Left lobe of liver (tissue), 2 donors: ENCODE measurements at places on chromosomes 2 and 18. TPM values are rescaled to one million over a fixed set of nuclear protein-coding genes. Genes with fewer than 3 reads are reported as not detected.

DAPL1 gene
- not detected for total RNA-seq

SFTPB gene
- 9.8 TPM for total RNA-seq

DNAJC5G gene
- total RNA-seq: not detected

ST8SIA3 gene
- total RNA-seq: not detected

LCT gene
- not detected for total RNA-seq

RAB6C gene
- total RNA-seq: not detected

C2orf78 gene
- not detected for total RNA-seq

DIS3L2 gene
- total RNA-seq: 14.1 TPM

IL1R2 gene
- 12.0 TPM for total RNA-seq

TMEM200C gene
- 3.7 TPM for total RNA-seq

DNA sequence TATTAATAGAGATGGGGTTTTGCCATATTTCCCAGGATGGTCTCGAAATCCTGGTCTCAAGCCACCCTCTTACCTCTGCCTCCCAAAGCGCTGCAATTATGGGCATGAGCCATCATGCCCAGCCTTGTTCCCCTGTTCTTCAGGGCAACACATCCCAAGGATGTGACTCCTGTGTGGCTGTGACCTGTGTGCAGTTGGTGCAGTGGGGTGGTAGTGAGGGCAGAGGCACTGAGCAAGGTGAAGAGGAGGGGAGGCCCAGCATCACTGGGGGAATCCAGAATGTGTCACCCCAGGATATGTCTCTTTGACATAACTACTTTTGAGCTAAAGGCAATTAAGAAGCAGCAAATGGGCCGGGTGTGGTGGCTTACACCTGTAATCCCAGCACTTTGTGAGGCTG is 23.4 kb downstream of the CENPA start:
- no peak for DNase-seq

- no peak for DNase-seq
Observed at GRCh38 chr2:214465363-214466146, 54.7 kb downstream of the VWC2L start.

DNA sequence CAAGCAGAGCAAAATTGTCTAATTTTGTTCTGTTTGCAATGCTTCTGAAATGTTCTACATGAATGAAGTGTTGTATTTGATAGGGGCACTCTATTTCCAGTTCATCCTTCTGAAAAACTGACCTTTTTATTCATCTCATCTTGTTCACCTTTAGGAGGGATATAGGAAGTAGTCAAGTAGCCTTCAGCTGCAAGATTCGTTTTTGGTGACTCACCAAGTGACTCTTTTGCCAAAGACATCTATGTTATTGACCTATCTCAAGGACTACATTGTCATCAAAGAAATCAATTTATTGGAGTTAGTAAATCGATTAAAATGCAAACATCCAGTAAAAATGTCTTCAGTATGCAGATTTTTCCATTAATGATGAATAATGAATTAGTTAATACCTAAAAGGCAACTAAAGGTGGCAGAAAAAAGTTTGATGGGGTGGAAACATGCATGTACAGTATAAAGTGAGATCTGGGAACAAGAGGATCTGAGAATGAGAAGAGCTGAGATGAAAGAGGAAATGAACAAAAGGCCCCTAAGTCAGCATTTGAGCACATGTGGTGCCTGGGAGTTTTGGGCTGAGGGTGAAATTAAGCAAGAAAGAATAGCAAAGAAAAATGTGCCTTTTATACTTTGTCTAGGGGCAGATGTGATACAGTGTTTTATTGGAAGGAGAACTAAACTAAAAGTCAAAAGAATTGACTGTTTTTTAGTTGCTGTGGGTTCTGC is 255.1 kb upstream of the LINC00305 start:
- DNase-seq: no peak

DNA sequence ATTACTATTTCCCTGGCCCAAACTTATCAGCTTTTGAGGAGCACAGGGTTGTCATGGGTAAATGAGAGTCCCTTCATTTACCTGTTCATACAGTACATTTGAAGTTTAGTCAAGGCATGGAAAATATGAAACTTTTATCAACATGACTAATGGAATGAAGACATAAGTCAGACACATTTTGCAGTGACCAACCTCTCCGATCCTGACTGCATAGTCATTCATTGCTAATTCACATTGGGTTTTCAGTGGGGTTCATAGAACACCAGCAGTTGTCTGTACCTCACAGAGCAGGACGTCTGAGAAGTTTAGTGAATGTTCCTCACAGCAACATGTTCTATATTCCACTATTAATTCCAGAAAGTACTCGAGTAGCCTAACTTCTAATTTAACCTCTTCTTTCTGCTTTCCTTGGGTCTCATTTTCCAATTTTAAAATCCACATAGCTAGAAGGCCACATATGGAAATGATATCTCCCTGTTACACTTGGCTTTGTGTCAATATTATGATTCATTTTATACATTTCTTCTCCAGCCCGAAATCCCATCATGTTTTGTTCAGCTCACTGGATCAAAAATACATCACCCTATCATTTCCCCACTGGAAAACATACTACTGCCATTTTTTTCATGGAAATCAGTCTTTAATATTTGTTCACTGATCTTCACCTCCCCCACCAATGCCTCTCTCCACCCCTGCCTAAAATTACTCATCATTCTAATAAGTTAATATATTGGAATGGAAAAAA is 65.9 kb downstream of the CDH20 start:
- no peak for DNase-seq

- DNase-seq: no peak
Observed at GRCh38 chr18:55327454-55327853, 260.5 kb downstream of the TCF4 start.

DNA sequence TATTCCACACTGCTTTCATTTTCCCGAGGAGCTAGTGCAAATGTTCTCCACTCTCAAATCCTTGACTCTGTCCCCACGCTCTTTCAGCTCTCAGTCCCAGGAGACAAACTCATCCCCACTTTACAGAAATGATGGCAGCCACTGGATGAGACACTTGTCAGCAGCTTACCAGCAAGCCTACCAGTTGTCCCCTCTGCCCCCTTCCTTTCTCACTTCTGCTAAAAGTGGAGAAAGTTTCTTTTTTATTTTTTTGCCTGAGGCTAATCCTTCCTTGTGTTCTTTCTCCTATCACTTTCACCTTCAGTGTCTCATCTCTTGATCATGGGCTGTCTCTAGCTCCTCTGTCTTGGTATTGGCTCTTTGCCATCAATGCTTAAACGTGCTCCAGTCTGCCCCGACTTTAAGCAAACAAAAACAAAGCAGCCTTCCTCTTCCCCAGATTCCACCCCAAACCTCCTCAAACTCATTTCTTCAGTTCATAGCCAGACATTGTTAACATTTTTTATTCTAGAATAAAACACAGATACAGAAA is 64.5 kb downstream of the TTC32 start:
- DNase-seq: no peak

- DNase-seq: no peak
Observed at GRCh38 chr2:220147161-220148038, 520.0 kb downstream of the SLC4A3 start.

- DNase-seq: no peak
Observed at GRCh38 chr18:50315100-50315871, 27.8 kb upstream of the CXXC1 start.

- no peak for DNase-seq
Observed at GRCh38 chr2:38765551-38765950, 12.5 kb upstream of the GEMIN6 start.

GRCh38 chr18:59478591-59478990 is 119.5 kb upstream of the LMAN1 start:
- no peak for DNase-seq

- no peak for DNase-seq
Observed at GRCh38 chr2:156429211-156429610, 7.0 kb upstream of the GPD2 start.

GRCh38 chr2:141534666-141535362 is 596.0 kb downstream of the LRP1B start:
- DNase-seq: no peak

DNA sequence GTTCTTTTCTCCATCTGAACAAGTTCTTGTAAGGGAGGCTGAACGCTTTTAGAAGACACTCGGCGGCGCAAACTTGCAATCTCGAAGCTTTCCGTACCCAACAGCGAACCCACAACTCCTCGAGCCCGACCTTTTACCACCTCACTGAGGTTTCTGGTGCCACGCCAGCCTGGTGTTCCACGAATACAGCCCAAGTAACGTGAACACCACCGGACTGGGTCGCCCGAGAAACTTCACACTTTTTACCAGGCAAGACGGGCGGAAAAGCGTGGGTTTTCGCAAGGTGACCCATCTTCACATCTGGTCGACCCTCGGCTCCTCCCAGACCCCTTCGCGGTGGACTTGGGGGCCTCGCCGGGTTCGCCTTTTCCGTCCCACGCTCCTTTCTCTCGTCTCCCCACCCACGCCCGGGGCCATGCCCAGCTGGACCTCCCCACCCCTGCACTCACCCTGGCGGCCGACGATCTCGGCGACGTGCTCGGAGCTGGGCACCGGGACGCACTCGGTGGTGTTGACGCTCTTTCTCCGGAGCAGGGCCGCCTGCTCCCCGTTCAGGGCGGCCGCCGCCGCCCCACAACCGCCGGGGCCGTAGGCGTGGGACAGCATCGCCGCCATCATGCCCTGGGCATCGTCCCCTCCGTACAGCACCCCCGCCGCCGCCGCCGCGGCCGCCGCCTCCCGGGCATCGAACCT is 1.2 kb downstream of the MEX3C start:
- DNase-seq: peak; percentile 65

- no peak for DNase-seq
Observed at GRCh38 chr2:49259926-49260325, 105.6 kb upstream of the FSHR start.

- DNase-seq: no peak
Observed at GRCh38 chr18:8744656-8745055, 39.3 kb downstream of the MTCL1 start.

DNA sequence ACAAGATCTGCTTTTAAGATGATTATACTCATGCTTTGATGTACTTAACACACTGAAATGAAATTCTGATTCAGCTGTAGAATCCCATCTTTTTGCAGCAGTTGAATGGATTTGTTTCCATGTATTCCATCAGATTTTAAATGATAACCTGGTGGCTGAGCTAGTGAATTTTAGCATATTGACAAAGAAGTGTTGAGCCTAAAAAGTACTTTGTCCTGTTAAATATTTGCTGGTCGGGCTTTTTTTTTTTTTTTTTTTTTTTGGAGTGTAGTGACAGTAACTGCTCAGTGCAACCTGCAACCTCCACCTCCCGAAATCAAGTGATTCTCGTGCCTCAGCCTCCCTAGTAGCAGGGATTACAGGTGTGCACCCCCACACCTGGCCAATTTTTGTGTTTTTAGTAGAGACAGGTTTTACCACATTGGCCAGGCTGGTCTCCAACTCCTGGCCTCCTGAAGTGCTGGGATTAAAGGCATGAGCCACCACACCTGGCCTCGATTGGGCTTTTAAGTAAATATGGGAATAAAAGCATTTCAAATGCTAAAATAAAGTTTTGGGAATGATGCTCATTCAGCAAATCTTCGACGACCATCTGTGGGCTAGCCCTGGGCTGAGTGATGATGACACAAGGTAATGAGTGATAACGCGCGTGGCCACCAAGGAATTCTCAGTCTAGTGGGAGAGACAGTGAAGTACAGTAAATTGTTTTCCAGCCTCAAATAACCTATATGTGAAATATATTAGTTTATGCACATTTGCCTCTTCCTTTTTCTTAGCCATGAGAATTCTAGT is 2.2 kb downstream of the ELP2 start:
- DNase-seq: no peak

DNA sequence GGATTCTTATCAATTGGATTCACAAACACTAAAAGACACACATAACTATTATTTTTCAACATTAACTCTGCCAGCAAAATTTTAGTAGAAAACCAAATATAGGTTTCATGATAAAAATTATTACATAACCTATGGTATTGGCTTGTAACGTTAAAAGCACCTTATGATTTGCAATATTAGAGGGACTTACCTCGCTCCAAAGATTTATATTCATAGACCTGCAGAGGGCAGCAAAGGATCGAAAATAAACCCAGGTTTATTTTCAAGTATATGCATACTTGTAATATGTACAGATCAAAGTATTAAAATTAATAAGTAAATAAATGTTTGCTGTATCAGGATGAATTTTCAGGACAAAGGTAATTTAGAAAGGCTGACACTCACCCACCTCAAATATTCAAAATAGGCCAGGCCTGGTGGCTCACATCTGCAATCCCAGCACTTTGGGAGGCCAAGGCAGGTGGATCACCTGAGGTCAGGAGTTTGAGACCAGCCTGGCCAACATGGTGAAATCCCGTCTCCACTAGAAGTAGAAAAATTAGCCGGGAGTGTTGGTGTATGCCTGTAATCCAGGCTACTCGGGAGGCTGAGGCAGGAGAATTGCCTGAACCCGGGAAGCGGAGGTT is 45.3 kb downstream of the LRPPRC start:
- no peak for DNase-seq

DNA sequence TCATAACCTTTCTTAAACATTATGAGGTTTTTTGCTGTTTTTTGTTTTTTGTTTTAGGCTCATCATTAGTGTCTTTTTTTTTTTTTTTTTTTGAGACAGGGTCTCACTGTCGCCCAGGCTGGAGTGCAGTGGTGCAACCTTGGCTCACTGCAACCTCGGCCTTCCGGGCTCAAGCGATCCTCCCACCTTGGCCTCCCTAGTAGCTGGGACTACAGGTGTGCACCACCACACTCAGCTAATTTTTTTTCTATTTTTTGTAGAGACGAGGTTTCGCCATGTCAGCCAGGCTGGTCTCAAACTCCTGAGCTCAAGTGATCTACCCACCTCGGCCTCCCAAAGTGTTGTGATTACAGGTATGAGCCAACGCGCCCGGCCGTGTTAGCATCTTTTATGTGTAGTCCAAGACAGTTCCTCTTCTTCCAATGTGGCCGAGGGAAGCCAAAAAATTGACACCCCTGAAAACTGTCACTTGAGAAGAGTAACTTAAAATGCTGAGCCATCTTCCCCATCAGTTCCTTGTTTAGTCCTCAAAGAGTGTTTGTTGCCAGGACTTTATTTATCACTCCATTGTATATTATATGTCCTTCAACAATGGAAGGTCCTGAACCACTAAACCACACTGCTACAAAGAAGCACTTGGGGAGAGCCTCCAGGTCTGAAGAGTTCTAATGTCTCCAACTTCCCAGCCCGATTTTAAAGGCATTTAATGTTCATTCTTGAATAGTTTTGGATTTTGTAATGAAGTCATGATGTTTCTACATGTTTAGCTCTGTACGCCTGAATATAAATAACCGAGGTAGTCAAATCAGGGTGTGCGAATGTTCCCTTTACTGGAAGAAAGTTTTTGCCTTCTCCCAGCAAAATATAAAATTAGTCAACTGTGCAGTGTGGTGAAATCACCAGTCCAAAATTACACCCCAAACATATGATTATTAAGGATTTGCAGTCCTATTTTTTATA is 26.4 kb downstream of the ZNF516 start:
- DNase-seq: peak; percentile 41

GRCh38 chr2:218631837-218632236 is 24.1 kb downstream of the PLCD4 start:
- DNase-seq: no peak

- DNase-seq: no peak
Observed at GRCh38 chr18:68098655-68099054, 582.1 kb upstream of the DSEL start.

GRCh38 chr2:63055226-63056106 is 4.8 kb downstream of the OTX1 start:
- no peak for DNase-seq

GRCh38 chr18:8946066-8946838 is 156.2 kb upstream of the NDUFV2 start:
- DNase-seq: no peak
